Activated naive CD4-positive, alpha-beta T cell treated with anti-CD3 and anti-CD28 coated beads, Interleukin-2, amount 10 ng/mL, durations not matched to agents 7 days and 5 days (primary cell): ENCODE measurements at places on chromosomes 4 and X.

DNA sequence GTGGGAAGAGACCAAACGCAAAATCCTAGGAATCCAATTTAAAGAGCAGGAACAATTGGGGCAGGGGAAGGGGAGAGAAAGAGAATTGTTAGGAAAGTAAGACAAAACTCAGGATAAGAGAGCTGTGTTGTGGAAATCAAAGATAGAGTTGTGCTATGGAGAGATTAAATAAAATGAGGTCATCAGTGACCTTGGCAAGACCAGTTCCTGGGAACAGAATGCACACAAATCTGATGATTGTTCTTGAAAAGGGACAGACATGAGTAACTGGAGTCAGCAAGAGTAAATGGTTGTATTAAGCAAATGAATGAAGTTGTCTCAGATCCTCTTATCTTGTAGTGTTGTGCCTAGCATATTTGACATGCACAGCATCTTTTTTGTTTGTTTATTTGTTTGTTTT lies 267.4 kb downstream of the IL1RAPL1 start:
- no peak for DNase-seq

- DNase-seq: no peak
Observed at GRCh38 chr4:81808011-81808672, 336.4 kb upstream of the RASGEF1B start.

DNA sequence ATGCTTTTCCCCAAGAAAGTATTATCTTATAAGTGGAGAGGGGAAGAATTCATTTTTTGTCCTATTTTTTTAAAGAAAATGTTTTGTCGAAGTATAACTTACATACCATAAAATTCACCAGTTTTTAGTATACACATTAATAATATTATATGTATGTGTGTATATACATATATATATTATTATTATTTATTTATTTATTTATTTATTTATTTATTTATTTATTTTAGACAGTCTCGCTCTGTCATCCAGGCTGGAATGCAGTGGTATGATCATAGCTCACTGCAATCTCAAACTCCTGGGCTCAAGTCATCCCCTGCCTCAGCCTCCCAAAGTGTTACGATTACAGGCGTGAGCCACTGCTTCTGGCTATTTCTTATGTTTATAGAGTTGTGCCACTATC lies 334.1 kb downstream of the ZNF674 start:
- no peak for DNase-seq

GRCh38 chr4:184403384-184403781 lies 71.0 kb downstream of the IRF2 start:
- DNase-seq: no peak

DNA sequence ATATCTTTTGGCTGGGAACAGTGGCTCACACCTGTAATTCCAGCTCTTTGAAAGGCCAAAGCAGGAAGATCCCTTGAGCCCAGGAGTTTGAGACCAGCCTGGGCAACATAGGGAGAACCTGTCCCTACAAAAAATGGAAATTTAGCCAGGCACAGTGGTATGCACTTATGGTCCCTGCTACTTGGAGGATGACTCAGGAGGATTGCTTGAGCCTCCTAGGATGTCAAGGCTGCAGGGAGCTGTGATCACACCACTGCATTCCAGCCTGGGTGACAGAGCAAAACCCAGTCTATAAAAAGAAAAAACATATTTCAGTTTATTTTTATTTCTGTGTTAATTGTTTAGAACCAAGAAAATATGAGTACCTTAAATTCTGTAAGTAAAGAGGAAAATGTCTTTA lies 123.7 kb downstream of the CBR4 start:
- no peak for DNase-seq

DNA sequence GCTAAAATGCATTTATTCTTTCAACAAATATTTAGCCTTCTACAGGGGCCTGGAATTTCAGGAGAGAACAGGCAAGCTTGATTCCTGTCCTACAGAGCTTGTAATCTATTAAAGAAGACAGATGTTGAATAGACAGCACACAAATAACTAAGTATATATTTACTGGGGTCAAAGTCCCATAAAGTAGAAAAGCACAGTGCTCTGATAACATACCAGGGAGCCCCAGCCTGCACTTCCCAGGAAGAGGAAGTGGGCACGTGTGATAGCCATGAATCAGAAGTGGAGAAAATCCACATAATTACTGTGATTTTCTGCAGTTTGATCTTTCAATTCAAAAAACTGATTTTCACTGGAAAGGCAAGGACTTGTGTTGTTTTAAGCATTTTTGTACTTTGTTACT lies 129.1 kb downstream of the EGF start:
- no peak for DNase-seq

DNA sequence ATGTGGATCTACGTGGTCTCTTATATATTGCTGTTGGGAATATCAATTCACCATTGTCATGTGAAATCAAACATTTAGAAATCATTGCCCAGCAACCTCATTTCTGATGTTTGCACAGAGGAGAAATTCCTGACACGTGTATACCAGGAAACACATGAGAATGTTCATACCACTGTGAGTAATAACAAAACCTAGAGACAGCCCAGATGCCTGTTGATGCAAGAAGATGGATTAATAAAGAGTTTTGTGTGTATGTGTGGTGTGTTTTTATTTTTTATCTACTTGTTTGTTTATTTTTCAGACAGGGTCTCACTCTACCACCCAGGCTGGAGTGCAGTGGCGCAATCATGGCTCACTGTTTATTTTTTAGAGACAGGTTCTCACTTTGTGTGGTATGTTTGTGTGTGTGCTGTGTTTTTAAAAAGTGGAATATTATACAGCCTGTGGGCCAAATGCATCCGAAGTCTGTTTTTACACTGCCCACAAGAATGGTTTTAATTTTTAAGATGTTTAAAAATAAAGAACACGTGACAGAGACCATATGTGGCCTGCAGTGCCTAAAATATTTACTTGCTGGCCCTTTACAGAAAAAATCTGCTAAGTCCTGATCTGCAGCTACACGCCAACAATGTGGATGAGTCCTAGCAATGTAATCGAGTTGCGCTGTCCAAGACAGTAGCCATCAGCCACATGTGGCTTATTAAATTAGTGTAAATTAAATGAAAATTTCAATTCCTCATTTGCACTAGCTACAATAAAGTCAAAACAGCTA lies 39.2 kb downstream of the TXLNG start:
- DNase-seq: no peak

DNA sequence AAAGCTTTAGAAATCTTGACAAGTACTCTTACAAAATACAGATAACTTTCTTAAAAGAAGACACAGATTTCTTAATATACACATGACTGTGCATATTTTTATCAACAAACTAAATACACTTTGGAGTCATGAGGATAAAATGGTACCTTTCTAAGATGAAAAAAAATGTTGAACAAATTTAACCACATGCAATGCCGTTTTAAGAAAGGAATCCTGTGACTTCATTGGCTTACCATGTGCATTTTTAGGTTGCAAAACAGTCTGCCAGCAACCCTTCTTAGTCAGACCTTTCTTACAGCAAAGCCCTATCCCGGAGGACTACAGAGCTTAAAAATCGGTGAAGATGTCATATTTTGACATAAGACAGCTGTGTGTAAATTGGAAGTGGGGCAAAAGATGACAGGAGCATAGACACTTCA lies 51.7 kb downstream of the GASK1B start:
- no peak for DNase-seq
